ENCODE measurements at places on chromosomes 7 and 10.

- DNase-seq: no peak
These were observed 15.6 kb downstream of the ATG9B start for GRCh38 chr7:151008511-151009323.

DNA sequence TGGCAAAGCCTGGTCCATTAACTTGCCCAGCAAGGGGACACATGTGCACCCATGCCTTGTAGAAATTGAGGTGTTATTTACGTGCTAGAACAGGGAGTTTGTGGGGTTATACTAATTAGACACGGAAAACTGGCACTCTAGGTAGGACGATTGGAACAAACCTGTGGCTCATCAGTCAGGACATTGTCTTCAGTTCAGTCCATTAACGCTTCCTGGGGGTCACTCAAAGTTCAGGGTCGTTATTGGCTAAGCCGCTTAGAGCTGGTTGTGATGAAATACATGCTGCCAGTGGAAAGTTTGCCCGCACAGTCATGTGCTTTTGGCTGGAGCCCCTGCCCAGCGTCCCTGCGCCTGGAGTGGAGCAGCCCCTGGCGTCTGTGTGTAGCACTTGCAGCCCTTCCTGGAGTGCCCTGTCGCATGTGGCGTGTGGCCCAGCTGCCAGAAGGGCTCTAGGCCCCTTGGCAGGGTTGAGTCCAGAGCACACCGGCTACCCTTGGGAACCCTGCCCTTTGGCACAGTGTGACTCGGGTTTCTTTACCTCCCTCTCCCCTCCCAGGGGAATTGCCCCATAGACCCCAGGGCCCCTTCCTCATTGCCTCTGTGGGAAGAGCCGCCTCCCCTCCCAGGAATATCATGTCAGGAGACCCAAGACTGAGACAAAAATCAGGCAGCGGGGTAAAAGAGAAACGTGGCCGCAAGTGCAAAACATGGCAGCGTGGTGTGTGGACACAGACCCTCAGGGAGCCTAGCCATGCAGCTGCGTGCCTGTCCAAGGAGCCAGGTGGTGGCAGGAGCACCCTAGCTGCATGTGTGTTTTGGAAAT, 9.8 kb downstream of the ZNF775 start:
- no peak for DNase-seq

DNA sequence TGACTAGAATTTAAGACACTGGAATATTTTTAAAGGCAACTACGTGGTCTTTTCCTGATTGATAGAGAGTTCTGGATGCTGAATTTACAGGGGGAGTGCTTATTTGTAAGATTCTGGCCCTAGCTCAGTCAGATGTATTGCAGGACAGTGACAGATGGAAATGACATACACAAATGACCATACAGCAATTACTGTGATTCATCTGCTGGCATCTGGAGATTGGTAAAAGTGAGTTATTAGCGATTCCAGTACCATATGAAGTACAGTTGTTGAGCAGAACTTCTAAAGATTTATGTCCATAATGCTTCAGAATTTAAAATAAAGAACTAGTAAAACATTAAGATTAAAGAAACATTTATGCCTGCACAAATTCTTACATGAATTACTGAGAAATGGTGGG, 243.2 kb downstream of the CRPPA start:
- no peak for DNase-seq

DNA sequence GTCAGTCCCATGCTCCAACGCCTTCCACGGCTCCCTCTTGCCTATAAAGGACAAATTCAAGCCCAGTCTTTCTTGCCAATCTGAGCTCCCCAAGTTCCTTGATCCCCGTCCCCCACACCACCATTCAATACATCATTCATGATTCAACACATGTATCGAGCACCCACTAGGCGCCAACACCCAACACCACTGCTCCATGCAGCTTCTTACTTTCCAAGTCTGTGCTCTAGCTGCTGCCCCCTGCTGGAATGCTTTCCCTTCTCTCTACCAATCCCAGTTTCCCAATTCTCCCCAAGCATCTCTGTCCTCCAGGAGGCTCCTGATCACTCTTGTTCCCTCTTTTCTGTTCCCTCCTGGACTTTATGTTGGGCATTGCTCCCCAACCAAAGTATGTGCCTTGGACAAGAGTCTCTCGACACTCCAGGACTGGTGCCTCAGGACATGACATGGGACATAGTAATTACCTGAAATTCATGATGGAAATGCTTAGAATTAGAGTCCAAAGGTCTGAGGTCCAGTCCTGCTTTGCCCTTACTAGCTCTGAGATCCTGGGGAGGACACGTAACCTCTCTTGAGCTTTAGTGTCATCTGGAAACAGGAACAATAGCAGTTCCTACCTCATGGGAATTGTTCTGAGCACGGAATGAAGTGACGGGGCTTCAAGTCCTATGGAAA, 172.7 kb downstream of the NEURL1 start:
- no peak for DNase-seq

- DNase-seq: no peak
These were observed 111.5 kb downstream of the CCNY start for GRCh38 chr10:35447693-35448407.

- no peak for DNase-seq
These were observed 1271.6 kb upstream of the SORCS1 start for GRCh38 chr10:108436096-108436495.

GRCh38 chr10:114079421-114079820, 35.8 kb downstream of the ADRB1 start:
- DNase-seq: no peak

- no peak for DNase-seq
These were observed 541 bp upstream of the DENND10 start for GRCh38 chr10:119103241-119103902.

- no peak for DNase-seq
These were observed 52.5 kb downstream of the CDHR3 start for GRCh38 chr7:106015381-106016218.

DNA sequence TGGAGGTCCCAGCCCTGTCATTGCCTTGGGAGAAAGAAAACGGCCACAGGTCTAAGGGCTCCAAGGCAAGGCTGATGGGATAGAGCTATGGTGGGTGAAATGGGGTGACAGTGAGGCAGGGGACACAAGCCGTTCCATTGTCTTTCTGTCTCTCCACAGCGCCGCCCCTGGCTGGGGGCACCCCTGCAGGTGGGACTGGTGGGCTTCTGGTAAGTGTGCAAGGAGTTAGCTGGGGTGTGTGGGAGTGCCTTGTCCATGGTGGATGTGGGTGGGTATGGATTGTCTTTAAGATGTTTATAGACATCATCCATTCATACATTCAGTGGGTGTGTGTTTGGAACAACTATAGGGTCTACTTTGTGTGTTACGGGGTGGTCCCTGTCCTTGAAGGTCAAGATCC, 7.5 kb downstream of the SFXN3 start:
- no peak for DNase-seq
